T-helper 1 cell (primary cell): ENCODE measurements at places on chromosomes 3 and 15.

DNA sequence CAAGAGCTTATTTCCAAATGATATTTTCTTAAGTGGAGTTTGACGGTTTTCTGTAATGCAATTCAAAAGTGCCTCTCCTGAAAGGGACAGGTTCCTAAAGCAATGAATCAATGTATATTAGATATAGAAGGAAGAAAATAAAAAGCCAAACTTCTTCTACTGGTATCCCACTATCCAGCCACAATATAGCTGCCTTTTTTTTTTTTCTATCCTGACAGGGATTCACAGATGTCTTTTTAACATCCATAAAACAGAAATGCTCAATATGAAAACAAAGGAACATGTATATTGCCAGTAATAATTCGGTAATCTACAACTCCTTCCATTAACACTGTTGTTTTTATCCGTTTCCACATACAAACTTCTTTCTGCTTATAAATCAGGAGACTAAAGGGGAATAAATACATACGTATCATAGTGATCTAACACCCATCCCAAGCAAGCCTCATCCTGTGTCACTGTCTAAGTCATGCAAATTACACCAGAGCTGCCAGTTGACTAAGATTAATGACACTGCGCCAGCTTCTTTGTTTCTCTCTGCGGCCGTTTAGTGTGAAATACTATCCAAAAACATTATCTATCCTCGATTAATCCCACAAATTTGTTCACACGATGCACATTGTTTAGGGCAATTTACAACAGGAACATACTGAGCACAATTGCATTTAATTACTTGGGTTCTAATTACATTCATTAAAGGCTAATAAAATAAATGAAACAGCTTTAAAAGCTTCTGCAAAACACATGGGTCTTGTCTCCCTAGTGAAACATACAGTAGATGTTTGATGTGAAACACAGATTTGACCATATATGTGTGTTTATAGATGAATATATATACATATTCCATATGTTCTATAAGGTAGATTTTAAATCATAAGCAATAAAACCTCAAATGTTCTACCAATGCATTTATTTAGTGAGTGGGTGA lies 51.9 kb upstream of the CDIN1 start:
- no peak for DNase-seq

- no peak for DNase-seq
These were observed 48.9 kb upstream of the ACTL6A start for GRCh38 chr3:179513862-179514261.

GRCh38 chr3:170044795-170045244 lies 7.0 kb downstream of the GPR160 start:
- DNase-seq, result no peak

DNA sequence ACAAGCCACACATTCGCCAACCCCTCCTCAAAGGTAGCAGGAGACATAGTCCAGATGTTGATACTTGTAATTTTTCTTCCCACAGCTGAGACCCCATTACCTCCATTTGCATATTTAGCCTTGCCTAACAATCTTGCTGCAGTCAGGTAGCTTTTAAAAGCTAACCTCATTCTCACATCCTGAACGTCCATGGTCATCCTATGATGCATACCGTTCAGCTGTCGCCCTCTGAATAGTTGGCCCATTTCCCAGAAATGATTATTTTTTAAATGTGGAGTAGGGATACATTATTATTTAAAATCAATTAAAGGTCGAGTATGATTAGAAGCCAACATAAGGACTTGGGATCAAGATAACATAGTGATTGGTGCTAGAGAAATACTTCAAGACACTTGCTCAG lies 165.0 kb downstream of the MEX3B start:
- no peak for DNase-seq

- no peak for DNase-seq
These were observed 322.9 kb downstream of the RORA start for GRCh38 chr15:60906146-60906674.
